ENCODE measurements at places on chromosomes 2 and 18.
A peak's percentile ranks its signal among the peaks of the same experiment; 100 is the strongest.

DNA sequence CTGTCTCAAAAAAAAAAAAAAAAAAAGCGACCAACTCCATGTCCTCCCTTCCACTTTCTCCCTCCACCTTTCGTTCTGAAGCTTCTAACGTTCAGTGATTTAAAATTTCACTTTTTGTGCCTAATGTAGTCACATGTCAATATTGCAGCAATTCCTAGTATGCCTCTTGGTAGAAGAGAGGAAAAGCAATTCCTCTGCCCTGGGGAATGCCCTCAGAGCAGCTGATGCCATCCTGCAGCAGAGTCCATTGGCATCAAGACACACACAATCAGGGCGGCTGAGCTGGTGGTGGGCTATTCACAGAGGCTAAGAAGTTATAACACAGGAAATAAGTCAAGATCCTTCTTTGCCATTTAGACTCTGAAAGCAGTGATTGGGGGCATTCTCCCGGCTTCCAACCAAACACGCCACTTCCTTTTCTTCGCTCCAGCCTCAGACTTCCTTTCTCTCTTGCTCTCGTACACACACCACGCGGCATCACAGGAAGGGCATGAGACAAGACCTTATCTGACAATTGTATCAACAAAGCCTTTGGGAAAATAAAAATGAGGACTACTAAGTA lies 71.9 kb downstream of the MOGAT1 start:
- DNase-seq = no peak

GRCh38 chr2:100741880-100742276 lies 78.1 kb upstream of the NPAS2 start:
- DNase-seq = no peak

- DNase-seq = no peak
Measured at GRCh38 chr18:25109484-25109883, 242.5 kb downstream of the ZNF521 start.

GRCh38 chr18:26476697-26477096 lies 71.7 kb downstream of the KCTD1 start:
- DNase-seq = no peak

GRCh38 chr2:127067620-127068350 lies 39.2 kb downstream of the BIN1 start:
- DNase-seq = peak; percentile 48

GRCh38 chr2:151097895-151098294 lies 163.8 kb downstream of the RBM43 start:
- DNase-seq = no peak

DNA sequence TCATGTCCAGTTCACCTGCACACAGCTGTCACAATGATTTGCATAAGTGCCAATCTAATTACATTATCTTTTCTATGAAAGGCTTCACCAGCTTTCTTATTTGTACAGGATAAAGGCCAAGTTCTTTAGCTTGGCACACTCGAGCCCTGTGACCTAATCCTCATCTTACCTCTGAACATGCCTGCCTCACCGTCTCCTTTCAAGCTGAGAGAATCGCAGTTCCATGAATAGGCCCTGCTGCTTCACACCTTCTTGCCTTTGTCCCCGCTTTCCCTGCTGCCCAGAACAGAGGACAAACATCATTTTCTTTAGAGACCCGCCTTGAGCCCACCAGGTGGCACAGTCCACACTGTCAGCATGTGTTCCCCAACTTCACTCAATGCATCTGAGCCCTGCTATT lies 1094.7 kb downstream of the BCL11A start:
- DNase-seq = no peak

GRCh38 chr2:215022910-215023309 lies 115.5 kb downstream of the ABCA12 start:
- DNase-seq = no peak

- no peak for DNase-seq
Measured at GRCh38 chr18:54867131-54867530, 38.9 kb downstream of the RAB27B start.

DNA sequence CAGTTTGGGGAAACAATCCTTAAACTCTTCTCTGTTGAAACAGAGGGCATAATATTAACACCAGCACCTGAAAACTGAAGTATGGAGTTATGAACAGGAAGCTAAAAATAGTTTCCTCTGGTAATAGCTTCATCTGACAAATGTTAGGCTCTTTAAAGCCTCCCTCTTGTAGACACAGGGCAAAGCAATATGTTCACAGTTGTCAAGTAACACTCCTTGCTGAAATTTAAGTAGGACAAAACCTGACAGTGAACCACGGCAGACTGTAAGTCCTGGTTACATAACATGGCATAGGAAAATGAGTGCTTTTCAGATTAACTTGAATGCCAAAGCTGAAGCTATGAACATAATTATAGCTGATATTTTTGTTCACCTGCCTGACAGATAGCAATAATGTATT lies 172.9 kb downstream of the CMPK2 start:
- no peak for DNase-seq

DNA sequence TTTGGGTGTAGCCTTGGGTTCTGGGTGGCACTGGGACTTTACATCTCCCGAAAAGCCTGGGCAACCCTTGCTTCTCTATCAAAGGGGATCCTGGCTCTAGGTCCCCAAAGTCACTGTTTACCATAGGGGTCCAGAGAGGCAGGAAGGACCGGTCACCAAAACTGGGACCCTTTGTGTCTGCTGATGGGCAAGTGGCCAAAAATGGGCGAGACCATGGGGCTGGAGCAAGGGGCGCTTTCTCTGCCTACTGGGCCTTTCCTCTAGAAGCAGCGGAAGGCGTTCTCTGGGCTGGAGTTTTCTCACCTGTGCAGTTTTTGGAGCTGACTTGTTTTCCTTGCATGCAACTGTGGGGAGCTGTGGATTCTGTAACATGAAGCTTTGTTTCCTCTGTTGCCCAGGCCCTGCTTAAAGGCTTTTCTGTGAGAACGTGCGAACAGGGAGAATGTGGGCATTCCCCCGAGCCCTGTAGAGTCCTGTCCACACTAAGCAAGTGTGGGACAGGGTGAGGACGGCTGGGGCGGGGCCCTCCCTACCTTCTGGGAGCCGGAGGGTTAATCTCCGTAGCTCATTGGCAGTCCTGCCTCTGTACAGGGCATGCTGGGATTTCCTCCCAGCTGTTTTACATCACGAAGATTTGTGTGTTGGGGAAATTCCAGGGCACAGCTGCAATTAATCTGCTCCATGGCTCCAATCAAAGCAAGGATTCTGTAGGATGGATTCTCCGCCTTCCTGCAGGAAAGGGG lies 50.2 kb downstream of the TGOLN2 start:
- no peak for DNase-seq

GRCh38 chr2:86283411-86284030 lies 53.9 kb downstream of the REEP1 start:
- DNase-seq = no peak

GRCh38 chr18:75809151-75809925 lies 381.8 kb upstream of the SMIM21 start:
- DNase-seq = no peak

- peak; percentile 58 for DNase-seq
Measured at GRCh38 chr2:25105336-25106085, 62.9 kb downstream of the POMC start.

GRCh38 chr2:232203936-232204335 lies 174.6 kb upstream of the ALPP start:
- no peak for DNase-seq

GRCh38 chr2:50333529-50334228 lies 698.3 kb downstream of the NRXN1 start:
- no peak for DNase-seq

- DNase-seq = no peak
Measured at GRCh38 chr2:189281201-189281600, 101.6 kb upstream of the COL5A2 start.

DNA sequence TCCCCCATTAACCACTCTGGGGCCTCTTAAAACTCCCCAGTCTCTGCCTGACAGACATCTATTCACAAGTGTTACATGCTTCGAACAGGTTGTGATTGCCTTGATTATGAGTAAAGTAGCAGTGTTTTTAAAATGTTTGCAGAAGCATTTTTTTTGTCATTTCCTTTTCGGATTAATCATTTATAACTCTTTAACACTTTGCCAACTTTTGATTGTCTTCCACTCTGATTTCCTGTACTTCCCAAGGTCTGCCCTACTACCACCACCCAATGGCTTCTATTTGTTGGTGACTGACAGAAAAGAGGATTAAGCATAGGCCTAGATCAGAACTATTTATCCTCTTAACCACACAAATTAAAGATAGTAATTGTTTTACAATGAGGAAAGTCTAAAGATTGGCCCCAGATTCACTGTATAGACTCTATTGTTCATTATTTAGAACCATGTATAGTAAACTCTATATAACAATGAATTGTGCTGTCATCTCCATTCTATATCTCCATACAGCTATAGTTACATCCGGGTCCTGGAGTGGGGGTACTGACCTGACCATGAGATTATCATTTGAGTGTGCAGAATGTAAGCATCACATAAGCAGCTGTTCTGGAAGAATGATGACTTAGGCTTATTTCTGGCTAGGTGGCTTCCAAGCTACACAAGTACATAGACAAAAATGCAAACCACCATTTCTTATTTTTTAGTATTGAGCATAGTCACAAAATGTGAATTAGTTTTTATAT lies 110.3 kb upstream of the RBMS1 start:
- no peak for DNase-seq

- no peak for DNase-seq
Measured at GRCh38 chr2:134642938-134643337, 75.9 kb downstream of the TMEM163 start.

DNA sequence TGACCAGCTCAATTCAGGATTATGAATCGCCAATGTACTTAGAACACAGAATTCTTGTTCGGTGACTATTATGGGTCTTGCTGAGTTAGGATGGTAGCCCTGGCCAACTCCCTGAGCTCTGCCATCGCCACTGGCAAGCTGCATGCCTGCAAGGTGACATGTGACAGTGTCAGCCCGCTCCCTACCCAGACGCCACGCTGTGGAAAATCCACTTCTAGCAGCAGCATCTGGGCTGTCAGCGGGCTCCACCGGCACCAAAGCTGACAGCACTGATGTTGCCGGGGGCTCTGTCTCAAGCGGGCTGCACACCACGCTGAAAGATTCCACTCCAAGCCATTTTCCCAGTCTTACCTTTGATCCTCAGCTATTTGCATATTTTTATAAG lies 100.7 kb downstream of the MYT1L start:
- DNase-seq = no peak

DNA sequence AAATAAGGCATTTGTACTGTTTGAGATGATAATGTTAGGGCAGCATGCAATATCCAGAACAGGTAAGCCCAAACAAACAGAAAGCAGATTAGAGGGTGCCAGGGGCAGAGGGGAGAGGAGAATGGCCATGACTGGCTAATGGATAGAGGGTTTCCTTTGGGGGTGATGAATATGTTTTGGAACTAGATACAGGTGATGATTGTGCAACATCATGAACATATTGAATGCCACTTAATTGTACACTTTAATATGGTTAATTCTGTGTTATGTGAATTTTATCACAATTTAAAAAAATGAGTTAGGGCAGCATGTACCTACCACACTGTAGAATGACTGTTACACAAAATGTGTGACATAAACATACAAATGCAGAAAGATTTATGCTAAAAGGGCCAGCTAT lies 255.5 kb upstream of the FN1 start:
- no peak for DNase-seq

DNA sequence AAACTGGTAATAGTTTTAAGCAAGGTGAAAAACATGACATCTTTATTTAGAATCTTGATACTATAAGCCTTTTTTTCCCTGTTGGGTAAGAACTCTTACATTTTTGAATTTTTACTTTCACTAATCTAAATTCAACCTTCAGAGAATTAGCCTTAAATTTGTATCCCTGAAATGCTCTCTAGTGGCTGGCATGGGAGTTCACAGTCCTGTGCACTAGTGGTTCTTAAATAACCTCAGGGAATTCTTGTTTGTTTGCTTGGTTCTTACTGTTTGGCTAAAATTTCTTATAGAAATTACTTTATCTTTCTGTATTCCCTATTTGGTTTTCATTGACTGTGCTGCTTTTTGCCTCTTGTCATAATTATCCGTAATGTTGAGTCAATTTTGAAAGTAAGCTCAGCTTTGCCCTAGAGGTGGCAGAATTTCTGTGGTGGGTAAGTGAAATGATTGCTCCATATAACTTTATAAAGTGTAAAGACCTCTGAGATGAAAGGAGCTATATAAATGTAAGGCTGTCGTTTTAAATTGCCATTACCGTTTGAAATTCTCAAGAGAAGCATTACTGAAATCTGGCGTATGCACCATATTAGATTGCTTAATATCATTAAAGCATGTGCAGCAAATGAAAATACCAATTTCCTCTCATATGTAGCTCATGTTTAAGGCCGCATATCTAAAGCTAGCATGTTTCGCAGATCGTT lies 391.3 kb upstream of the FIGN start:
- no peak for DNase-seq

DNA sequence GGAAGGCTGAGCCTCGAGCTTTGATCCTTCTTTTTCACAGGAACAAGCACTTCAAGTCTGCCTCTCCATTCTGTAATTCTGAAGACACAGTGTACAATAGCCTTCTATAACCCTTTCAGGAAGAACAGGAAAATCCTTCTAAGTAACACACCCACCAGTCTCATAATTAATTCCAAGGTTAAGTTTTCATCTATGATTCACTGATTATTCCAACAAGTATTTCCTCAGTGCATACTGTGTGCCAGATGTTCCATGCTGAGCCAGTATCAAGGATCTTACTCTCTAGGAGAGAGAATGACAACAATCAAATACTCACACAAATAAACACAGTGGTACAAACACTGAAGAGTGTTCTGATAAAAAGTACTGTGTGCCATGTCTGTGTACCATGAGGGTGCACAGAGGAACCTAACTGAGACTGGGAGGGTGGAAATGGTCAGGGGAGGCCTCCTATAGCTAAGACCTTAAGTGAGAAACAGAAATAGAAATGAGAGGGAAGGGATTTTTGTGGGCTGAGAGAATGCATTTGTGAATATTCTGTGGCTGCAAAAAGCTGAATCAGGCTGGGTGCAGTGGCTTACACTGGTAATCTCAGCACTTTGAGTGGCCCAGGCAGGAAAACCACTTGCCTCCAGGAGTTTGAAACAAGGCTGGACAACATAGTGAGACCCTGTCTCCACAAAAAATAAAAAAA lies 7.3 kb upstream of the MTLN start:
- DNase-seq = peak; percentile 87

GRCh38 chr18:13382366-13382953 lies 163.9 kb downstream of the LDLRAD4 start:
- DNase-seq = peak; percentile 10

- DNase-seq = no peak
Measured at GRCh38 chr18:2510416-2510815, 60.9 kb downstream of the METTL4 start.

DNA sequence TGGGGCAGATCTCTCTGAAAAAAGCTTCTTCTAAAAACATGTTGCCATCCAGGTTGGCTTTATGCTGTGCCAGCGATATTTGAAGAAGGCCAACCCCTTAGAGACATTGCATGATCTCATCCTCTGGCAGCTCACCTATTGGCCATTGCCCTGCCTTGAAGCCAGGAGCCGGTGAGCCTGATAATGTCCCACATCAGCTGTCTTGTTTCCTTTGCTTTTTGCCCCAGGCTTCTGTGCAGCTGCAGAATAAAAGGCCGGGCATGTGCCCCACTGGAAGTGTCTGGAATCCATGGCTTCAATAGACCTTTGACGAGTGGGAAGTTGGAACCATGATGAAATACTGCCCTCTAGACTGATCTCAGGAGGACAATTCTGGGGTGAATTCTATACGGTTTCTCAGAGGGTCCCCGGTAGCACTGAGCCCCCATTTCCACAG lies 523.5 kb upstream of the ZEB2 start:
- peak; percentile 65 for DNase-seq
